ENCODE measurements at places on chromosomes 6 and 20.

- DNase-seq = no peak
Observed at GRCh38 chr6:16769986-16770376, 8.7 kb upstream of the ATXN1 start.

DNA sequence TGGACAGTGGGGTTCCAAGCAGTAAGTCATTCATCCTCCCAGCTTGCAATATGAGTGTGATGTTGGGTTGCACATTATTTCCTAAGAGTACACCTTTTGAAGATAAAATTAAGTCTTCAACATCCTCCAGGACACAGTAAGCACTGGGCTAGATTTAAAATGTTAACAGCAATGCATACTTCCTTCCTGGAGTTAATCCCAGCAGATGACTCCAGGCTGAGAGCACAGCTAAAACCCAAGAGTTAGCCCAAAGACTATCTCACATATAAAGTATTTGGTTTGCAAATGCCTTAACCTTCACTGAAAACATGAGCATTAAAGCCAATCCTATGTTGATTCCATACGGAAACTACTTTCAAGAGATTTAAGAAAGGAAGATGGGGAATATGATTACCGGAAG lies 69.2 kb downstream of the SLC23A2 start:
- DNase-seq = no peak

- DNase-seq = no peak
Observed at GRCh38 chr6:45920819-45921511, 94.7 kb downstream of the CLIC5 start.

DNA sequence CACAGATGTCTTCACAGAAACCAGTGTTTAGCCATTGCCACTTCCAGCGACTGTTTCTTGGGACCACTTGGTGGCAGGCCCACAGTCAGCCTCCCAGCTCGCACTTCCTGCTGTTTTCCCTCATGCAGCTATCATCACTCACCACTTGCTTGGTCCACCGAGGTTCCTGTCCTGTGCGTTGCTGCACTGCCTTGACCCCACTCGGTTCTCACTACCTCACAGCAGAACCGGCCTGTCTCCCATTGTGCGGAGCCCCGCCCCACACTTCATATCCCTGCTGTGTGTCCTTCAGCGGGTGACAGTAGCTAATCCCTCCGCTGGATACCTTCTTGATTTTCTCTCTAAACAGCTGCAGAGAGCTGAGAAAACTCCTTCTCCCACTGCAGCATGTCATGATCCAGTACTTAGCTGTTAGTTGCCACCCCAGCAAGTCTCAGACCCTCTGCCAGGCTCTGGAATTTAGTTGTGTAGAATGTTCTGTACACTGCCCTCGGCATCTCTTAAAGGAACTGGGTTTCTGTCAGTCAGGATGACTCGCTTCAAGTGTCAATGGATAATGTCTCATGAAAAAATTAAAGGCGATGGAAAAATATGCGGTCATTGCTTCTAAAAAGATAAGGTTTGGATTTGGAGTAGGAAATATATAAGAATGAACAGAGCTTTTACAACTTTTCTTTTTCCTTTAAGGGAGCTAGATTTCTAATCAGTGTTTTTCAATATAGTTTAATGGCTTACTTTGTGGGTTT lies 208.0 kb downstream of the FARS2 start:
- DNase-seq = peak; percentile 33

- DNase-seq = no peak
Observed at GRCh38 chr20:46720019-46720418, 10.6 kb downstream of the SLC2A10 start.

DNA sequence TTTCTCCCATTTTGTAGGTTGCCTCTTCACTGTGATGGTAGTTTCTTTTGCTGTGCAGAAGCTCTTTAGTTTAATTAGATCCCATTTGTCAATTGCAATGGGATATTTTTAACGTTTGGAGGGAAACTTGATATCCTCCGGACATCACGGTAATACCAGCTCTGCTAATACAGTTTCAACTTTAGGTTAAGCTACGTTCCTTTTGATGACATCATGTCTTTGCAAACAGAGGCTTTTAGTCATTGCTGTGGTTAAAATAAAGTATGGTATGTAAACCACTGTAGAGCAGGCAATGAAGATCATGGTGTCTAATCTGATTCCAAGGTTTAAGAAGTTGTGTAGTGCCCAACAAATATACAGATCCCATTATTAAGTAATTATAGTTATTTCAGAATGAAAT lies 168.0 kb upstream of the CHD6 start:
- DNase-seq = no peak
